Fibroblast of skin of scalp (primary cell): ENCODE measurements at places on chromosomes 5 and 9.
A peak's percentile ranks its signal among the peaks of the same experiment; 100 is the strongest.

GRCh38 chr5:90959262-90959661 lies 400.7 kb downstream of the ADGRV1 start:
- DNase-seq, result no peak

GRCh38 chr9:90702441-90702955 lies 59.9 kb upstream of the DIRAS2 start:
- DNase-seq, result no peak

GRCh38 chr5:132677682-132678400 lies 4.1 kb downstream of the IL4 start:
- DNase-seq, result no peak

- DNase-seq, result no peak
Measured at GRCh38 chr5:78720997-78721396, 72.4 kb upstream of the LHFPL2 start.

DNA sequence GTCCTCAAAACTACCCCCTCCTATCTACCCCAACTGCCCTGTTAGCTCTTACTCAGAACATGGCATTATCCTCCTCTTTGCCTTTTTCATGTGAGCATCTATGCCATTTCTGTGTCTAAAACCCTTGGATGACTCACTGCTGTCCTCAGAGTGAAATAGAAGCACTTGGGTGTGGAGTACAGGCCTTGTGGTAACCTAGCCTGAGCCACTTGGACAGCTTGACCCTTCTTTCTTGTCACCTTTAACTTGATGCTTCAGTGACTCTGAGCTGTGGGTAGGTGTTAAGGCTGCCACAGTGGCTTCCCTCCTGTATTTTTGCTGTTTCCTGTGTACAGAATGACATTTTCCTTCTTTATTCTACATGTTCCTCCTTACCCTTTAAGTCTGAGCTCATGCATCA lies 391.4 kb downstream of the SH3GL2 start:
- no peak for DNase-seq

- no peak for DNase-seq
Measured at GRCh38 chr5:103829585-103829984, 267.0 kb upstream of the NUDT12 start.

DNA sequence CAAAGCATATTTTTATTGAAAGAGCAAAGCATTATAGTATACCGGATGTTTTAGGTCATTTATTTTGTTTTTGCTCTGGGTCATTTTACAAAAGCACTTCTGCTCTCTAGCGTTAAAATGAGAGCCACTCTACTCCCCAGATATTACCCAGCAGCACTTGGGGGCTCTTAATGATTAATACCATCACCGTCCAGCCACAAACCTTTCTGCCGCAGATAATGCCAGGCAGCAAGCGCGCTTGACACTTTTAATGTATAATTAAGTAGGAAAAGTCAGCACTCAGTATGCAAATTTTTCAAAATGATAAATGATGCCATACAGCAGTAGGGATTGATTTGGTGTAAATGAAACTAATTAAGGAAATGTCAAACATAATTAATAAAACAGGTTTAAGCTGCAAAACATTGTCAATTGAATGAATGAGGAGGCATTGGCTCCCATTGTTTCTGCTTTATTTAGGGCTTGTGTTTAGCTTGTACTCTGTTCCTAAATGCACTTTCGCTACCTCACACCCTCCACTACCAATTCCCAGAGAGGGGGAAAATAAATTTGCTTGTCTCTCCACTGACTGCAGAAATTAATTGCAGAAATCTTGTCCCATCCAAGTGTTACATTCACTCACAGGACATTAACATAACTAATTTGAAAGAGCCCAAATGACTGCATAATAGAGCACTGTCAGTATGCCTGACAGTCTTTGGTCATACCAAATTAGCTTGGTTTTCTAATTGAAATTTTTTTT lies 358.8 kb upstream of the ARRDC3 start:
- no peak for DNase-seq

- no peak for DNase-seq
Measured at GRCh38 chr9:17978773-17979172, 399.9 kb downstream of the SH3GL2 start.

DNA sequence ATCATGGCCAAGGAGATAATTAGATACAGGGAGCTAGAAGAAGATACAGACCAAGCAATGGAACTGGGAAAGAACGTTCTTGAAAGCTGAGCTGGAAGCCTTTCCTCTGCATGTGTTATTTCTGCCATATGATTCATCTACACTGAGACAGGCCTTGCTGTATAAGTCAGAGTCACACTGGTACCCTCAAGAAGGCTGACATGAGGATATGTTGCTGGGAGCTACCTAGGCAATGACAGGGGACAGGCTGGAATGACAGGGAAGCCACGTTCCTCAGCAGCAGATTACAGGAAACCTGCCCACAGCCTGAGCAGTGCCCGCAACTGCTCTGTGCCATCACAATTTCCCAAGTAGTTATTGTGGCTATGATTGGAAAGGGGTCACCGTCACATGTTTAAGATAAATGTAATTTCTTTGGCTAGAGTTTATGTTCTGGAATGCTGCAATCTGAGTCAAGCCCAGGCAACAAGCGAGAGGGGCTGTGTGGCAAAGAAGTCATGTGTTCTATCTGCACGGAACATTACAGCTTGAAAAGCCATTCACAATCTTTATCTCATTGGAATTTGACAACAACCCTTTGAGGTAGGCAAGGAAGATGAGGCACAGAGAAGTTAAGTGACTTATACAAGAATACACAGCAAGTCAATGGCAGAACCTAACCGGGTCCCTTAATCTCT lies 108.2 kb downstream of the TTLL11 start:
- peak; percentile 86 for DNase-seq

- DNase-seq, result no peak
Measured at GRCh38 chr9:100879884-100880283, 148.6 kb upstream of the PLPPR1 start.
